Activated CD4-positive, alpha-beta T cell treated with anti-CD3 and anti-CD28 coated beads, Interleukin-2, amount 10 ng/mL, durations not matched to agents 7 days and 5 days (primary cell): ENCODE measurements at places on chromosomes 4 and X. TPM values are rescaled to one million over a fixed set of nuclear protein-coding genes. Genes with fewer than 3 reads are reported as not detected.

NAT8L gene
- total RNA-seq, result not detected

LAGE3 gene
- total RNA-seq, result 47.9 TPM

VSIG4 gene
- not detected for total RNA-seq

ADAM29 gene
- total RNA-seq, result not detected

GSX2 gene
- not detected for total RNA-seq

TXK gene
- total RNA-seq, result 42.0 TPM

STOX2 gene
- not detected for total RNA-seq

ZMYM3 gene
- 27.4 TPM for total RNA-seq

MAGEA2 gene
- not detected for total RNA-seq

GRCh38 chr4:100826808-100827548 lies 309.2 kb upstream of the EMCN start:
- H3K4me3 ChIP-seq, result no peak overlapping the region
- H3K27ac ChIP-seq, result no peak overlapping the region
- H3K4me1 ChIP-seq, result peaks cover 5% of the 10 kb centered on the region
- H3K36me3 ChIP-seq, result no peaks in the 10 kb centered on the region
- DNase-seq, result no peak

DNA sequence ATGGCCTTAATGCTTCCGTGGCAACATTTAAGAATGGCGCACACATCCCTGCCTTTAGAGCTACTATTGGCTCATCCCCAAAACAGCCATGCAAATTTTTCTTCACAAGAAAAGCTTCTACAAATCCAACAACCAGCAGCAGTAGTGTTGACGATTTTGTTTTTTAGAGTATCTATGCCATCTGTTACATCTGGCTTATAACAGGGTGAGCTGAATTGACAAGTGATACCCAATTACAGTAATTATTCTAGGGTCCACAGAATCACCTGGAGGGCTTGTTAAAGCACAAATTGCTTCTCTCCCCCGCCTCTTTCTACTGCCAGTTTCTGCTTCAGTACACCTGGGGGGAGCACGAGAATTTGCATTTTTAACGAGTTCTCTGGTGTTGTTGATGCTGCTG lies 34.1 kb downstream of the DCHS2 start:
- no peaks in the 10 kb centered on the region for H3K4me1 ChIP-seq
- H3K36me3 ChIP-seq, result no peaks in the 10 kb centered on the region
- no peak overlapping the region for H3K4me3 ChIP-seq
- DNase-seq, result no peak

- no peak overlapping the region for H3K4me3 ChIP-seq
- no peaks in the 10 kb centered on the region for H3K4me1 ChIP-seq
- H3K27ac ChIP-seq, result no peak overlapping the region
- DNase-seq, result no peak
- no peaks in the 10 kb centered on the region for H3K36me3 ChIP-seq
- H3K27me3 ChIP-seq, result no peaks in the 10 kb centered on the region
Measured at GRCh38 chrX:46256875-46257274, 288.3 kb downstream of the ZNF674 start.

DNA sequence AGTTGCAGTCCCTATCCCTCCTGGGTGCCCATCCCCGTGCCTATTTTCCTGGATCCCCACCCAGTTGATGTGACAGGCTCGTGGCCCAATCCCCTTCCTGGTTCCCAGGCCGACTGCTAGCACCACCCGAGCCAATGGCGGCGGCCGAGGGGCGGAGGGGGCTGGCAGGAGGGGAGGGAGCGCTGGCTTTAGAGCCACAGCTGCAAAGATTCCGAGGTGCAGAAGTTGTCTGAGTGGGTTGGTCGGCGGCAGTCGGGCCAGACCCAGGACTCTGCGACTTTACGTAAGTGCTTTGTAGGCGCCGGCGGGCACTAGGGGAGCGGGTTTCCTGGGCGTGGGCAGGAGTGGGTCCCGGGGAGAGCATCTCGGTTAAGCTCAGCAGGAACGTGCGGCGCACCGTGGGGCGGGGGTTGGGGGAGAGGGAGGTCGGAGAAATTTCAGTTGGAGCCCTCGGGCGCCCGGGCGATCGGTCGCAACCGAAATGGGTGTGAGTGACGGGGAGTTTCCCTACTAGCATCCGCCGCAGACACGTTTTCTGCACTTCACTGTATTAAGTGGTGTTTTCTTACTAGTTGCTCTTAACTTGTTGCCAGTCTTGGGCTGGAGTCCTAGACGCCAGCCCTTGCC lies at the start of gene PLS3:
Gene PLS3 (plus strand): TSS at position 197 of the 627 bp plus-strand sequence. CDS start 49,077 bp downstream, outside the sequence.
- peak within 1 kb of the TSS; percentile 55 for H3K4me3 ChIP-seq
- H3K27me3 ChIP-seq, result peaks cover 24% of the 10 kb centered on the region
- no peaks in the 10 kb centered on the region for H3K36me3 ChIP-seq
- peaks cover 4% of the 10 kb centered on the region for H3K4me1 ChIP-seq
- H3K27ac ChIP-seq, result no peak within 1 kb of the TSS

DNA sequence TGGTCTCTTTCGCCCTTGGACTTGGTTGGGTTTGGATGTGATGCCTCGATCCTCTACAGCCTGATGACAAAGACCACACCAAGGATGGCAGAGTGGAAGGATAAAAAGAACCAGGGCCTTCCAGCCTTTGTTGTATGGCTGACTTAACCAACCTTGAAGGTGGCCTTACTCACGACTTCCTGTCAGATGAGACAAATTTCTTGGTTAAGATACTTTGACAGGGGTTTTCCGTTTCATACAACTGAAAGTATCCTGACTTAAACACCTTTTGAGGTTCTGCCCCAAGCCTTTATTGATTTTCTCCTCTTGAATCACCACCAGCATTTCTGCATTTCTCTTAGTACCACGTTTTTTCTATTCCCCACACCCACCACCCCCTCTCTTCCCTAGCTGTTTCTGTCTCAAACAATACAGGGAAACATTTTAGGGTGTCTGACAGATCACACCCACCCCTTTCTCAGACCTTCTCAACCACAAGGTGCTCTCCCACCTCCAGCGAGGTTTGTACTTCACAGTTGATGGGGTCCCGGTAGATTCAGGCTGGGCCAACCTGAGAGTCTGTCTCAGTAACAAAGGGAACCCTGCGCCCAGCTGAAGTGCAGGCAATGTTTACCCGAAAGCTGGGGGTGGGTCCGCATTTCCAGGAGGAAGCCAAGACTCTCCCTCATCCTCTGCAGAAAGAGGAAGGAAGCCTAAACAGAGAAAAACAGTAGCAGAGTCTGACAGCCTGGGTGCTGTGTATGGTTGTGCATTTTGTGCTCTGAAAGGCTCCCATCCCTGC lies 5.0 kb upstream of the TSPAN5 start:
- H3K36me3 ChIP-seq, result peaks cover 12% of the 10 kb centered on the region
- peaks cover 55% of the 10 kb centered on the region for H3K4me1 ChIP-seq
- H3K4me3 ChIP-seq, result peak overlapping the region; percentile 71

DNA sequence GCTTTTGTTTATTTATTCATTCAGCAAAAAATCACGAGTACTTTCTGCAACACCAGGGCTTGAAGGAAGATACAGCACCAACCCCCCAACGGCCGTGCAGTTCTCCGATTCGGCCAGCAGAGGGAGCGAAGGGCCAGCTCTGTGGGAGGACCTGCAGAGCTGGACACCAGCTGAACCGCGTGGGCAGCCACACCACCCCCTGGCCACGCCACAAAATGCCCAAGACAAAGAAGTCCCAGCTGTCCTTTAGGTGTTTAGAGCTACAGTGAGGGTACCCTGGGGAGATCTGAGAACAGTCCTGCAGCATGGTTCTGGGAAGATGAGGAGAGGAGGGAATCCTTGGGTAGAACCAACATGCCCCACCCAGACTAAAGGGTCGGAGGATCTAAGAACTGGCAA lies 83.1 kb downstream of the RELL1 start:
- no peak overlapping the region for H3K4me3 ChIP-seq
- peak; percentile 78 for DNase-seq
- H3K36me3 ChIP-seq, result peaks cover 2% of the 10 kb centered on the region
- no peak overlapping the region for H3K27ac ChIP-seq
- peaks cover 36% of the 10 kb centered on the region for H3K4me1 ChIP-seq
- H3K27me3 ChIP-seq, result no peaks in the 10 kb centered on the region

GRCh38 chr4:38160487-38161207 lies 200.4 kb downstream of the PTTG2 start:
- H3K4me1 ChIP-seq, result peaks cover 75% of the 10 kb centered on the region
- H3K27me3 ChIP-seq, result no peaks in the 10 kb centered on the region
- no peak overlapping the region for H3K4me3 ChIP-seq

- H3K36me3 ChIP-seq, result no peaks in the 10 kb centered on the region
- DNase-seq, result no peak
- H3K27ac ChIP-seq, result no peak overlapping the region
- H3K4me3 ChIP-seq, result no peak overlapping the region
Measured at GRCh38 chr4:109315818-109316217, 13.4 kb upstream of the COL25A1 start.

GRCh38 chr4:1842339-1842895 lies 13.5 kb downstream of the LETM1 start:
- H3K4me1 ChIP-seq, result peaks cover 22% of the 10 kb centered on the region
- no peaks in the 10 kb centered on the region for H3K27me3 ChIP-seq
- H3K36me3 ChIP-seq, result peaks cover 39% of the 10 kb centered on the region
- no peak overlapping the region for H3K27ac ChIP-seq

DNA sequence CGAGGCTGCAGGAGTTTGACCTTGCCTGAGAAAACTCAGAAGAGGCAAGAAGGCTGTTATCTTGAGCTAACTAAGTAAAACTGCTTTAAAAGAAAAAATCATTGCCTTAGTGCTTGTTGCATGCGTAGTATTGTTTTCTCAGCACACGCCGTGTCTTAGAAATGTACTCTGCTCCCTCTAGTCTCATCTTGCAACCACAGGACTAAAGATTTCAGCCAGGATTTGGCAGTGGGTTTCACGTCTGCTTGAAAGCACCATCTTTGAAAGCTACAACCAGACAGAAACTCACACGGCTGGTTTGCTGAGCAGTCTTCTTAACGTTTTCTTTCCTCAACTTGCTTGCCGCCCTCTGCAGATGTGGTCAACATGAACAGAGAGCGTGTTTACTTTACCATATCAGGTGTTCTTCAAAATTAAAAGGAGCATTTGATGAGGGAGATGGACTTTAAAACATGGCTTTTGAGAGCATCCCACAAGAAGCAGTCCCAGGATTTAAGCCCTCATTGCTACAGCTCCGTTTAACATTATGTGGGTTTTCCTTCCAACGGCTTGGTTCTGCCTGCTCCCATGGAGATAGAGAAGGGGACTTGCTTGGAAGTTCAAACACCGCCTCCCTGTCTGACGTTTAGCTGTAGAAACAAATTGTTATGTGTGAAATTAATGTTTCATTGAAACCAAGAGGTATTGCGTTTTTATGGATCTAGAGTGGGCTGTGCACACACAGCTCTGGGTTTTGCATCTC lies 3.4 kb downstream of the SORCS2 start:
- no peaks in the 10 kb centered on the region for H3K36me3 ChIP-seq
- H3K4me1 ChIP-seq, result no peaks in the 10 kb centered on the region
- no peak for DNase-seq
- no peak overlapping the region for H3K27ac ChIP-seq

- no peak overlapping the region for H3K27ac ChIP-seq
- no peak overlapping the region for H3K4me3 ChIP-seq
- H3K4me1 ChIP-seq, result no peaks in the 10 kb centered on the region
- no peaks in the 10 kb centered on the region for H3K36me3 ChIP-seq
- no peak for DNase-seq
Measured at GRCh38 chrX:23557070-23557469, 110.2 kb upstream of the PRDX4 start.

DNA sequence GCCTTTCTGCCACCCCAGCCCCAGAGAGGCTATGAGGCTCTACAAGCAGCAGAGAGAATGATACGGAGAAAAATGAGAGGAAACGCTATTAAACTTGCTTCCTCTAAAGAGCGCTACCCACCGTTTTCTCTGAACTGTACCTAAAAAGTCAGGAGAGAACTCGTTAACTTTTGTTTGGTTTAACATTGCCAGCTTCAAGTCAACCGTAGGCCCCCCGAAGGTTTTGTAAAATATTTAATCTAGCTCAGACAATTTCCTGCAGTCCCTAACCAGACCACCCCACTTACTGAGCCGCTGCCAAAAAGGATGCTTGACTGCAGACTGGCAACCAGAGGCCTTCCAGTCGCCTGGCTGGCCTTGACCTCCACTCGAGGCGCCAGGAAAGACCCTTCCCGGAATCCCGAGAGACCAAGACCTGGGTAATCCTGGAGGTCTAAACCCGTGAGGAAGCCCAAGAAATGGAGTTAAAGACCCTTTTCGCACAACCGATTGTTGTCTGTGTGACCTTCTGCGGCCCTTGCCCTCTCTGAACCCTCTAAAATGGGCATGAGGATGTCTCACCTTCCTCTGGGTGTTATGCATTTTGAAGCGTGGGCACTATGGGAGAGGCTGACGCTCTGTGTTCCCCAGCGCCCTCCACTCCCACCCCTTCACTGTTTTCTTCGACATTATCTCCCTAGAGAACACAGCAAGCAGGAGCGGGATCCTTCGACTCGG lies 86.3 kb downstream of the BCOR start:
- H3K4me3 ChIP-seq, result no peak overlapping the region
- no peak overlapping the region for H3K27ac ChIP-seq
- H3K36me3 ChIP-seq, result no peaks in the 10 kb centered on the region
- DNase-seq, result no peak
- H3K4me1 ChIP-seq, result peaks cover 27% of the 10 kb centered on the region
- H3K27me3 ChIP-seq, result peaks cover 30% of the 10 kb centered on the region

GRCh38 chr4:59537246-59537886 lies 1662.8 kb upstream of the ADGRL3 start:
- no peak for DNase-seq
- peaks cover 3% of the 10 kb centered on the region for H3K4me1 ChIP-seq
- H3K27ac ChIP-seq, result no peak overlapping the region
- no peaks in the 10 kb centered on the region for H3K27me3 ChIP-seq

GRCh38 chrX:23783589-23784469 lies 856 bp downstream of the SAT1 start:
- DNase-seq, result peak; percentile 10
- H3K27ac ChIP-seq, result peak overlapping the region; percentile 98
- no peaks in the 10 kb centered on the region for H3K27me3 ChIP-seq
- peaks cover 25% of the 10 kb centered on the region for H3K36me3 ChIP-seq

DNA sequence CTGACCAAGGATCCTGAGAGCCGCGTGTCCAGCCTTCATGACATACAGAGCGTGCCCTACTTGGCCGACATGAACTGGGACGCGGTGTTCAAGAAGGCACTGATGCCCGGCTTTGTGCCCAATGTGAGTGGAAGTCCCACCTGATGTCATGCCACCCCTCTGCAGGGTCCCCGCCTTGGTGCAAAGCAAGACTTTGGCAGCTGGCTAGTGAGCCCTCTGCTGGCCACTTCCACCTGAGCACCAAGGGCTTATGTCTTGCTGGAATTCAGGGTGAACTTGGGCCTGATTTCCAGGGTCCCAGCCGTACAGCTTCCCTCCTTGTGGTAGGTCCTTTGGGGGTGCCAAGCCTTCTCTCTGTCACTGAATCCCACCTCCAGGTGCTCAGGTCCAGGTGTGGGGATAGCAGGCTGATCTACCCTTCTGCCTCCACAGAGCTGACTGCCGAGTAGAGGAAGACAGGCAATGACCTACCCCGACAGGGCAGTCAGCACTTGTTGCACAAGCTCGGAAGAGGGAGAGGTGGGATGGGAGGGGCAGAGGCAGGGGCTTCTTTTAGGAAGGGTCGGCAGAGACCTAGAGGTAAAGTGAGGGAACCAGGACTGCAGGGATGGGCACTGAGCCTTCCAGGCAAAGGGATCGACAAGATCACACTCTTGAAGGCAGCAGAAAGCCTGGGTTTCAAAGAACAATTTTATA lies 248.1 kb downstream of the EVC2 start:
- no peaks in the 10 kb centered on the region for H3K4me1 ChIP-seq
- no peaks in the 10 kb centered on the region for H3K36me3 ChIP-seq
- H3K27me3 ChIP-seq, result no peaks in the 10 kb centered on the region
- no peak overlapping the region for H3K27ac ChIP-seq
- H3K4me3 ChIP-seq, result no peak overlapping the region
- no peak for DNase-seq
